Hepatocyte (in vitro differentiated cells): ENCODE measurements at places on chromosomes 7 and 10. TPM values are rescaled to one million over a fixed set of nuclear protein-coding genes. Genes with fewer than 3 reads are reported as not detected.

GRCh38 chr7:147796581-147796980, 794.0 kb upstream of the C7orf33 start:
- no peak for DNase-seq

- DNase-seq: no peak
These were observed 362.7 kb downstream of the GLRX3 start for GRCh38 chr10:130498934-130499333.

GRCh38 chr7:140484951-140485499, 5.7 kb upstream of the MKRN1 start:
- no peak for DNase-seq

DNA sequence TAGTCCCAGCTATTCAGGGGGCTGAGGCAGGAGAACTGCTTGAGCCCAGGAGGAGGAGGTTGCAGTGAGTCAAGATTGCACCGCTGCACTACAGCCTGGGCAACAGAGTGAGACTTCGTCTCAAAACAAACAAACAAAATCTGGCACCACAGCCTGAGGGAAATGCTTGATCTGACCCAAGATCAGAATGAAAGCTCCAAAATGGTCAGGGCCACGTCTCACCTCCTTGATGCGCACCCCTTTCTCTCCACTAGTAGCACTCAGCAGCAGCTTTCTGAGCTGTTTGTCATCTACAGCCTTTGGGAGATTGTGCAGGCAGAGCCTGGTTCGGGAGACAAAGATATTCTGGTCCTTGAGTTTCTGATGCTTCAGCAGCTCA, 22.7 kb downstream of the RBM28 start:
- no peak for DNase-seq

DNA sequence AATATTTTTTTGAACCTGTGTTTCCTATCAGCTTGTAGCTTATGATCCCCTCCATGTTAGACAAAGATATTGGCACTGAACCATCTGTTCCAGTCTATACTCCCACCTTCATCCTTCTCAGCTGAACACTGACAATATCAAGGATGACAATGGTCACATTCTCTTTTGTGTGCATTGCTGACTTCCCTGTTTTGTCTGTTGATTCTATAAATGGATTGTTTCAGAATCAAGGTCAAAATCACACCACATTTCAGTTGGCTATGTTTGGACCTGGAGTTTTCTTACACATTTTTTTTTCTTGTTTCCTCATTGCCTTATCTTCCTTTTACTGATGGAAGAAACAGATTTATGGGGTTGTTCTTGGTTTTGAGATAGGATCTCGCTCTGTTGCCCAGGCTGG, 11.3 kb upstream of the SMURF1 start:
- DNase-seq: no peak

- DNase-seq: no peak
These were observed 15.4 kb downstream of the CLCN1 start for GRCh38 chr7:143331179-143331801.

- no peak for DNase-seq
These were observed 568.9 kb upstream of the MKI67 start for GRCh38 chr10:128694851-128695725.

DNA sequence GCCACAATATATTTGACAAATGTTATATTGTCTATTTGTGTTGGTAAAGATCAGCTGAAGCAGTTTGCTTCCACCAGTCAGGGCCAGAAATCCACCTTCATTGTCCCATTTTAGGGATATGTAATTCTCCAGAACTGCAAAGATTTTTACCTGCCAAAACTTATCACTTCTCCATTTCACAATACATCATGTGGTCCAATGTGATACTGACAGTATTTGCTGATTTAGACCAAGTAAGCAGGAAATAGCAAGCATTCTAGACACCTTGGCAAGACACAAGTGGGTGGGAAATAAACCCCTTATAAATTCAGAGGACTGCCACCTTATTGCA, 18.5 kb upstream of the LIPA start:
- no peak for DNase-seq

DNA sequence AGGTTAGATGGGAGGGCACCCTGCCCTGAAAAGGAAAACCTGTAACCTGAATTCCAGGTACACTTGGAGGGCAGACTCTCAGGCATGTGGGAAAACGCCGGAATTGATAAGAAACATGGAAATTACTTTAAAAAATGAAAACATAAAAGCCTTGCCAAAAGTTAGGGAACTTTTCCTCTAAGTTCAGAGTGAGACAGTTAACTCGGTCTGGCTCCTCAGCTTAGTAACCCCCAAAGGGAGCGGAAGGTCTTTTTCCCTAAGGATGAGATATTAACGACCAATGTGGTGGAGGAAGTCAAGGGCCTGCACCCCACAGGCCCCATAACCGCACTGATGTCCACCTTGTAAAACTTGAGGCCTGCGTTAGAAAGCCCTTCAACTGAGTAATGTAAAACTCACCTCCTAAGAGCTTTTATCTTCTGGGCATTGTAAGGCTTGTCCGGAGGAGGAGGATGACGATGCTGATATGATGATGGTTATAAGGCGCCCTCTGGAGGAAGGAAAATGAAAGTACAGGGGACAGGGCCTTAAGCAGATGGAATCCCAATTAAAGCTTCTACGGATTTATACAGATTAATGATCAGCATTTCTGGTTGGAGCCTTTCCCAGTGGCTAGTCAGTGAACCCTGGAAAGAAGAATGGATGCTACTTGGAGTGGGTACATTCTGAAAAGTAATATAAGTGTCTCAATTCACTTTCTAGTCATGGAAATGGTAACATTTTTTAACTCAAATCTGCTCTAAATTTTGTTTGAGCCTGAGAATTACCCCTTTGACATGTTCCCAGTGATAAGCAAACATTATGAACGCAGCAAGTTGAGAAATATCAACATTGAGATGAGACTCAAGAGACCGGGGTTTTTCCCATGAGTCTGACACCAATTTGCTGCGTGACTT, 694 bp downstream of the COL1A2 start:
- peak; percentile 85 for DNase-seq

GAD2 gene
- polyA plus RNA-seq: 0.33 TPM in 1 of 2 replicates, not detected in the other

OR2A1 gene
- polyA plus RNA-seq: 0.06 and 0.22 TPM in 2 replicates

- peak; percentile 10 for DNase-seq
These were observed 38.6 kb downstream of the RSBN1L start for GRCh38 chr7:77734659-77735421.

GRCh38 chr7:37659971-37660565, 23.5 kb upstream of the GPR141 start:
- no peak for DNase-seq

DNA sequence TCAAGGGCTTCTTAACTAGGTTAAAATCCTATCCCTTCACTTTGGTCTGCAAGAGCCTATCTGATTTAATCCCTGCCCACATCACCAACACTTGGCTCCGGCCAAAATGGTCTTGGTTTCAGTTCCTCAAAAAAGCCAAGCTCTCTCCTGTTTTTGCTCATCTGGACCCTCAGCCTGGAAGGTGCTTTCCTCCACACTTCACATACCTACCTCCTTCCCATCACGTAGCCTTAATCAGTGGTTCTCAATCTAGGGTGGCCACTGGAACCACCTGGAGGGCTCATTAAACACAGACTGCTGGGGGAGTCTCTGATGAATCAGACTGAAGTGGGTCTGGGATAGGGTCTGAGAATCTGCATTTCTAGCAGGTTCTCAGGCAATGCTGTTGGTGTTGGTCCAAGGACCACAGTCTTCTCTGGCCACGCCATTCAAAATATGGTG, 227.0 kb upstream of the AOAH start:
- no peak for DNase-seq

- DNase-seq: no peak
These were observed 154.1 kb downstream of the C10orf105 start for GRCh38 chr10:71565284-71566000.

DNA sequence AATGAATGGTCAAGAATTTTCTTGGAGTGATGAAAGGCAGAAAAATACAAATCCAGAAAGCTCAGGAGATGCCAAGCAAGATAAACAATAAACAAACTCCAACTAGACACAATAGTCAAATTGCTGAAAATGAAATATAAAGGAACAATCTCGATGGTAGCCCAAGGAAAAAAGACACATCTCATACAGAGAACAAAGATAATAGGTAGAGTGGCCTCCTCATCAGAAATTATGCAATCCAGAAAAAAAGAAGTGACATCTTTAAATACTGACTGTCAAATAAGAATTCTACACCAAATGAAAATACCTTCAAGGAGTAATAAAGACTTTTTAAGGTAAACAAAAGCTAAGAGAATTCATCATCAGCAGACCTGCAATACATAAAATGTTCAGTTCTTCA, 150.4 kb downstream of the ANK3 start:
- no peak for DNase-seq

CALD1 gene
- 333 and 406 TPM in 2 replicates for polyA plus RNA-seq

- DNase-seq: no peak
These were observed 251.2 kb downstream of the ARHGAP12 start for GRCh38 chr10:31677195-31678138.
